ENCODE measurements at places on chromosomes 7 and 10.

DNA sequence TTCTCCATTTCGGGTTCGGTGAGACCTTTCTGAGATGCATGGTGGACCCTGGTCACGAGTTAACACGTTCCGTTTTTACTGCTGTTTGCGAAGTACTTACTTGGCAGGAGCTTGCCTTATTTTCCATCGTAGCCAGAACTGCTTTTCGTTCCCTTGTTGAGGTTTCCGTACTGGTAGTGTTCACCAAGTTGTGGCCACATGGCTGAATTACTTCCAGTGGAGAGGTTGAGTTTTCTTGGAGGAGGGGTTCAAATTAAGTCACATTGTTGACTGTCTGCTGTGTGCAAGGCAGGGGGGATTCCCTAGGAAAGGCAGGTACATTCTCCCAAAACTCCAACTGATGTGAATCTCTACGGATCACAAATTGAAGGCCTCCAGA is 4.0 kb downstream of the MXI1 start:
- no peak for DNase-seq

- no peak for DNase-seq
Observed at GRCh38 chr10:124369066-124369465, 49.7 kb downstream of the OAT start.

- no peak for DNase-seq
Observed at GRCh38 chr7:26681819-26682418, 182.5 kb downstream of the SKAP2 start.

DNA sequence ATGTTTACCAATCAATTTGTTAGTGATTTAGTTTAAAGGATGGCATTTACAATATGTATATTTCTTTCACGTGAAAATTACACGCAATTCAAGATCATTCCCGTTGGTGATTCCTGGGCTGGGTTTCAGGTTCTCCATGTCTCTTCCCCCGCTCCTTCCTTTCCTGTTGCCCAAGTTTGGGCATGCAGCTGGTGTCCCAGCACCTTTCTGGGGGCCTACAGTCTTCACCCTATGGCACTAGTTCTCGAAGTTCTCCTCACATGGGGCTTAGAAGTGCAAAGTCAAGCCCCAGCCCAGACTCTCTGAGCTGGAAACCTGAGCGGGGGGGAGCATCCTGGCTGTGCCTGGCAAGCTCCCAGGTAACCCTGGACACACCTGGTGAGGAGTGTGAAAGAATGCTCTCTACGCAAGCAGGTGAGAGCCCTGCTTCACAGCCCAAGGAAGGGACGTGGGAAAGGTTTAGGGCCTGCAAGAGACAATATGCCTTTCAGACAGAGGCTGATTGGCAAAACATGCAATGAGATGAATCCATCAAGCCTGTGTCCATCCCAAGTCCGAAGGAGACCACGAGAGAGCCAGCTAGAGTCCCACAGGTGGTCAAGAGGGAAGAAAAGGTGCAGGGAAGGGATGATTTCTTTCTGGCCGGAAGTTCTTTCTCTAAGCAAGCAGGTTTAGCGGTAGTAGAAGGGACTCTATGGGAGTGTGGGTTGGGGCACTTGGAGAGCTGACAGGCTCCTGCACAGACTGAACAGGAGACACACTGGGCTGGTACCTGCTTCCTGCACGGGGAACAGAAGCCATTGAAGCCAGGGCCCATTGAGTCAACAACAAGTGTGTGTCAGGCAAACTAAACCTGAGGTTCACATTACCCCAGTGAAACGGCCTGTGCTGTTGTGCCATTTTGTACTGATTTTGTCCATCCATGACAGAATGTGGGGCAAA is 131.1 kb downstream of the ADARB2 start:
- DNase-seq = no peak

GRCh38 chr10:118725886-118726500 is 28.8 kb downstream of the CACUL1 start:
- no peak for DNase-seq

GRCh38 chr7:47709451-47709850 is 127.5 kb upstream of the TNS3 start:
- no peak for DNase-seq

DNA sequence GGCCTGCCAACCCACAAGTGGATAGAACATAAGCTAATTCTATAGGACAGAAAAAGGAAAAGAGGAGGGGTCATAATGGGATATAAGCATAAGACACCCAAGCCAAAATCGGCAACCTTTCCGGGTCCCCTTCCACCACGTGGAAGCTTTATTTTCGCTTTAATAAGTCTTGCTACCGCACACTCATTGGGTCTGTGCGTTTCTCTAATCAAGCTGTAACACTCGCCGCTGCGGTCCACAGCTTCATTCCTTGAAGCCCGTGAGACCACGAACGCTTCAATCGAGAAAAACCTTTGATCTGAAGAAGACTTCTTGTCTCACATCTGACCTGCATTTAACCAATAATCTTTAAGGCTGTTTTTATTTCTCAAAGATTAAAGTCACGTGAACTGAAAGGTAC is 35.8 kb upstream of the HECW1 start:
- DNase-seq = no peak
